ENCODE measurements at places on chromosomes 7 and 10. TPM values are rescaled to one million over a fixed set of nuclear protein-coding genes. Genes with fewer than 3 reads are reported as not detected.

DNA sequence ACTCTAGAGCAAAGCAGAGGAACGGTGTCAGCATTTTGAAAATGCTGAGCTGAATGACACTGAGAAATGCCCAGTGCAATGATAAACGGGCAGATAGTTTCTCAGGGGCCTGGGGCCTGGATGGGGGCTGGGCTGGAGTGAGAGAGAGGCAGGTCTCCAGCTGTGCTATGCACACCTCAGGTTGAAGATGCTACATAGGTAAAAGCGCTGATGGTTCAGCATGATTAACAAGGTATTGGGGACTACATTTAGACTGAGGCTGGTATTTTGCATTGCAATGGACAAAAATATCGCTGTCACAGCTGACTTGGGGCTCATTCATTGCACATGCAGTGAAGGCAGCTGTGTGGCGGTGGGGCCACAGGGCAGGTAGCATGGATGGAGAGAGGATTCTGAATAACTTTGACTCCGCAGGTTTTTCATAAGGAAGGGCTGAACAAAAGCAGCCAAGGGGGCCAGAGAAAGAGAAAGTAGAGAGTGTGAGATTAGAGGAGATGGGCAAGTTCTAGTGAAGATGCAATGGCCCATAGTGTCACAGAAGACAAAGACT is 290.8 kb upstream of the ZNF32 start:
- DNase-seq, result no peak

- no peak for DNase-seq
Observed at GRCh38 chr7:25349283-25350017, 121.2 kb upstream of the NPVF start.

DNA sequence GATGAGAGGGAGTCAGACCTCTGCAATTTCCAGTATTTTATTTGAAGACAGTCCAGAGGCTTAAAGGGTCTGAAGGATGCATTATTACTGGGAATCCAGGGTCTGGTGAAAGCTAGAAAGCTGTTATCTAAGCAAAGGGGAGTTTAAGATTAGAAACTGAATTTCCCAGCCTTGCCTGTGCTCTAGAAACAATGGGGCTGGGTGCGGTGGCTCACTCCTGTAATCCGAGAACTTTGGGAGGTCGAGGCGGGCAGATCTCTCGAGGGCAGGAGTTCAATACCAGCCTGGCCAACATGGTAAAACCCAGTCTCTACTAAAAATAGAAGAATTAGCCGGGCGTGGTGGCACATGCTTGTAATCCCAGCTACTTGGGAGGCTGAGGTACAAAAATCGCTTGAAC is 71.5 kb upstream of the ANLN start:
- no peak for DNase-seq

GRCh38 chr10:72744566-72744965 is 52.6 kb downstream of the MCU start:
- no peak for DNase-seq

FAM24A gene
- total RNA-seq, result not detected

- DNase-seq, result no peak
Observed at GRCh38 chr10:52485462-52485861, 171.4 kb downstream of the DKK1 start.

CALML5 gene
- total RNA-seq, result not detected

DNA sequence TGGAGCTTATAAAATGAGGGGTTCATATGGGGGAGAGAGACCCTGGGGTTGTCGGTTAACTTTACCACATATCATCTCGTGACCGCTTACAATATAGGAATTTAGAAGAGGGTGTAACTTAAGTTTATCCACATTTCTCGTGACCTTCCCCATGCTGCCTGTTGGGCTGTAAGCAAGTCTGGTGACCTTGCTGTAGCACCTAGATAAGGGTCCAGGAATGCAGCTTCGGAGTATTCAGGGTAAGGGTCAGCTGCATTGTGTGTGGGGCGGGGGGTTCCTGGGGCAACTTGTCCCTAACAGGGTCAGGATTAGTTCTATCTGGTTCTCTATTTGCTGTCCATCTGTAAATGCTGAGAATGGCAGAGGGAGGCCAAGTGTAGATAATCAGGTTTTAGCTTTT is 1.3 kb upstream of the CHST3 start:
- no peak for DNase-seq

DNA sequence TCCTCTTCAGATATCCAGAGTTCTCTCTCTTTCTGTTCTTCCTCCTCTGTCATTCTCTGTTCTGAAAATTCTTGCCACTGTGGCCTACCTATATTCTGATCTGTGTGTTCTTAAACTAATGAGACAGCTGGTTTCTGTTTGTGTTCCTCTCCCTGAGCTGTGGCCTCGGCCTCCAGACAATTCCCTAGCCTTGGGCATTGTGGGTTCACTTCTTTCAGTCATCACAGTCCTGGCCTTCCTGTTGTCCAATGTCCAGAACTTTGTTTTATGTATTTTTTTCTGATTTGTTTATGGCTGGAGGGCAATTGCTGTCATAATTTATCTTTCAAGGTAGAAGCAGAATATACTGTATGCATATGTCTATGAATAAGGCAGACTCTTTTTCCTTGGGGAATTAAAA is 173.2 kb upstream of the MTPN start:
- DNase-seq, result no peak

GARIN1A gene
- 3.4 TPM for total RNA-seq

GRCh38 chr7:116873619-116874018 is 11.2 kb downstream of the CAPZA2 start:
- no peak for DNase-seq

DNA sequence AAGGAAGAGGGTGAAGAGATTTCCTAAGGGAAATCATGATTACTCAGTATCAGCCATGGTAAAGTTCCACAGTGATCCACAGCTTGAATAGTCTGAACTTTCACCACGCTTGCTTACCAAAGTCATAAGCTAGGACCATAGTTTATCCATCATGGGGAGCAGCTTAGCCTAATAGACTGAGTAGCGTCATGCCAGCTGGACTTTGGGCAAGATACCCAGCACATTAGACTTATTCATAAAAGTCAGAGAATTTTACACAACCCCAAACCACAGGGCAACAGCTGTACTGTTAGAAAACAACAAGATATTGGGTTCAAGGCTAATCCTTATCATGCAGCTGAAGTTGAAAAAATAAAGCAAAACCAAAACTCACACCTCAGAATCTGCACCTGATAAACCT is 491.0 kb downstream of the XPNPEP1 start:
- DNase-seq, result no peak

GIMAP2 gene
- 8.2 TPM for total RNA-seq

- DNase-seq, result no peak
Observed at GRCh38 chr7:3151784-3152183, 108.1 kb upstream of the CARD11 start.

DNA sequence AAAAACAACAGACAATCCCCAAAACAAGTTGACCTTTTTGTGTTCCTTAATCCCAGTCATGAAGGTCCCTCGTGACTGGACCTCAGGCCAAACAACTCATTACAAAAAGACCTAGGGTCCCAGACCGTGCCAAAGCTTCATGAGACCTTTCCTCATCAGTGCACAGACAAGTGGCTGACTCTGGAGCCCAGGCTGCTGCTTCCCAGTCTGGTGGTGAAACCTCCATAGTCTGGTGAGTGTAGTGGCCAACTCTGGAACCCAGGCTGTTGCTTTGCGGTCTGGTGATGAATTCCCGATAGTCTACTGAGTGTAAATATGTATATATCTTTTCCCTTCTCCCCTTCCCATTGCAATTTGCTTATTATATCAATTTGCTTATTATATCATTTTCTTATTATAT is 22.1 kb upstream of the SLC18A3 start:
- DNase-seq, result no peak

- no peak for DNase-seq
Observed at GRCh38 chr10:89120931-89121763, 86.0 kb downstream of the CH25H start.

GRCh38 chr7:134212576-134213546 is 85.7 kb downstream of the LRGUK start:
- DNase-seq, result no peak

RSPH10B gene
- not detected for total RNA-seq

- DNase-seq, result no peak
Observed at GRCh38 chr7:75866114-75866488, 12.7 kb upstream of the RHBDD2 start.

DNA sequence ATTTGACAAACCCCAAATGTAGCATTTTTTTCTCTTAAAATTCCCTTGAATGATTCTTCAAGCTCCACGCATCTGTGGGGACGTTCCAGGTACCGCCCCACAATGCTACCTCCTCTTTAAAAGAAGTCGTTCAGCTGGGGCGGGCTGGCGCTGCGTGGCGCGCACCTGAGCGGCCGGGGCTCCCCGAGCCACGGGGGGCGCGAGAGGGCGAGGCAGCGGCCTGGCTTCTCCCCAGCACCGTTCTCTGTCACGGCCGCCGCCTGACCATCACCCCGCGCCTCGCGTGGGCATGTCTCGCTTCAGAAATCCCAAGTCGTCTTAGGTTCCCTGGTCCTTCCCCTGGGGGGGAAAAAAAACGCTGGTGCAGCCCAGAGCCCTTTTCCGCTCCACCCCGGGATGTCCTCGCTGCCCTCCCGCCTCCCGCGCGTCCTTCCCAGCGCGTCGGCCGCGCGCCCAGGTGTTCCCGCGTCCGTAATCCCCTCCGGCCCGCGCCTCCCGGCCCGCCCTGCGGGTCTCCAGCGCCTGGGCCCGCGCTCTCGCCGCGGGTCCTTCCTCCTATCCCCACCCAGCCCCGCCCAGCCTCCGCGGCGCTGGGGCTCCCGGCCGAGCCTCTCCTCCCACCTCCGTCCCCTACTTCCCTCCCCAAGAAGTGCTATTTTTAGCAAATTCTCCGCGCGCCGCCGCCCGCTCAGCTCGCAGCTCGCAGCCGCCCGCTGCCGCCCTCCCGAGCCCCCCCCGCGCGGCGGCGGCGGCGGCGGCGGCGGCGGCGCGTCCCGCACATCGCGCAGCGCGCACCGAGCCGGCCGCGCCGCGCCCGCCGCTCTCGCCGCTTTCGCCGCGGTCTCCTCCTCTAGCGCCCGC is 58.7 kb upstream of the PRPS1L1 start:
- DNase-seq, result no peak

HOXA13 gene
- not detected for total RNA-seq

DNA sequence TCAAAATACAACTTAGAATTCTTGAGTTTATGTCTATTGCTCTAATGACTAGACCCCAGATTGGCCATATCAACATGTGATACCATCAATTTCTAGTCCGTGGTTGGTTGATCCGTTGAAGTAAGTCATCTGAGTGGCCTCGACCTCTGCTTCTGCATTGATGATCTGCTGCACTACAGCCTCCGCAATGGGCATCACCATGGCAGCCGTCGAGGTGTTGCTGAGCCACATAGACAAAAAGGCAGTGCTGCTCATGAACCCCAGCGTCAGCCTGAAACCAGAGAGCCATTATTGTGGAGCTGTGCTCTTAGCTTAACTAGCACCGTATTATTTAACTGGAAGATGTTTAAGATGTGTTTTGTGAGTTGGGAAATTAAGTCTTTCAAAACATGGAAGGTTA is 30.7 kb downstream of the SLC13A1 start:
- no peak for DNase-seq

DNA sequence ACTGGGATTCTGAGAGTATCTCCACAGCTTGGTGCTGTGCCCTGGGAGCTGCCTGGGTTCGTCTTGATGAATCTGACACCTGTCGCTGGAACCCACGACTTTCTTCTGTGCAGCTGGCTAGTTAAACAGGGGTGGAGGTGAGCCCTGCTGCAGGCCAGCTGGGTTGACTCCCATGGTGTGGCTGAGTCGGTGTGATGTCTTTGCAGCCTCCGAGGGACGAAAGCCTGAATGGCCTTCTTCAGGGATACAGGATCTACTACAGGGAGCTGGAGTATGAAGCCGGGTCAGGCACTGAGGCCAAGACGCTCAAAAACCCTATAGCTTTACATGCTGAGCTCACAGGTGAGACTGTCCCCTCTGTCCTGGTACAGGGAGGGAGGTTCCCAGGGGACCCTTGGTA is 508.1 kb upstream of the FOXK1 start:
- no peak for DNase-seq

IKZF1 gene
- total RNA-seq, result 25.3 TPM

GRCh38 chr10:88803641-88804040 is 1.1 kb downstream of the LIPM start:
- DNase-seq, result no peak
